ENCODE measurements at places on chromosomes 11 and 22.

GRCh38 chr11:119521551-119521950 is 98.6 kb upstream of the THY1 start:
- no peak for DNase-seq

- DNase-seq: no peak
Observed at GRCh38 chr11:2651054-2651617, 48.7 kb downstream of the KCNQ1OT1 start.

DNA sequence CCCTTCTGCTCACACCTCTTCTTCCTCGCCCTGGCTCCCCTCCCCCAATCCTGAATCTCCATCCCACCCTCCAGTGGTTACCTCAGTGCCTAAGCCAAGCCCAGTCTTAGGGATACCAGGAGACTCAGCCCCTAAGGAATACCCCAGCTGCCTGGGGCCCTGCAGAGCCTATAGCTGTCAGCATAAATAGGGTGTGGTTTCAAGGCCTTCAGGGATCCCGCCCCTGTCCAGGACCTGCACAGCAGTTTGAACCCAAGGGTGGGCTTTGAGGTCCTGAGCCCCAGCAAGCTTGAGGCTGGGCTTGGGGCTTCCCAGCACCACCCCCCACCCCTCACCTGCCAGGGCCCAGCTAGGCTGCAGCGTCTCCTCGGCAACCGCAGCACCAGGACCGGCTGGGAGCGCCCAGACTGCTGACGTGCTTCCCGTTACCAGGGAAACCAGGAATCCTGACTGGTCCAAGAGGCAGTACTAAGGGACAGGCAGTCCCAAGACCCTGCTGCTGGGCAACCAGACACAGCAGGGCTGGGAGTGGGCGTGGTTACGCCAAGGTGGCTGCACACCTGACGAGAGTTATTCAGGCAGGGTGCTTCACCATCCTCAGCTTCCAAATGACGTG is 13.7 kb downstream of the APBB1 start:
- peak; percentile 58 for DNase-seq

- DNase-seq: no peak
Observed at GRCh38 chr22:41660416-41660815, 28.3 kb downstream of the SNU13 start.

- DNase-seq: no peak
Observed at GRCh38 chr22:33044112-33044511, 14.1 kb downstream of the SYN3 start.
